WTC11 (cell line): ENCODE measurements at places on chromosomes 3 and 15. TPM values are rescaled to one million over a fixed set of nuclear protein-coding genes. Genes with fewer than 3 reads are reported as not detected.

DNA sequence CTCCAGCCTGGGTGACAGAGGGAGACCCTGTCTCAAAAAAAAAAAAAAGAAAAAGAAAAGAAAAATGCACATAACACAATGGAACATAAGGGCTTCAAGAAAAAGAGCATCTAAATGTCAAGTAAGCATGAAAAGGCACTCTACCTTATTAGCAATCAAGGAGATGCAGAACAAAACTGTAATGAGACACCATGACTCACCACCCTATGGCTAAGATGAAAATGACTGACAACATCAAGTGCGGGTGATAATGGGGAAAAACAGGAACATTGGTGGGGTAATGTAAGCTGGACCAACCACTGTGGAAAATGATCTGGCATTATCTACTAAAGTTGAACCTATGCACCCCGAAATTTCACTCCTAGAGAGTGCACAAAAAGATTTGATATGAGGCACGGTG, 19.6 kb upstream of the NSMCE3 start:
- H3K36me3 ChIP-seq, result no peaks in the 10 kb centered on the region
- no peaks in the 10 kb centered on the region for H3K27me3 ChIP-seq
- no peak overlapping the region for H3K4me3 ChIP-seq
- no peak for DNase-seq

DNA sequence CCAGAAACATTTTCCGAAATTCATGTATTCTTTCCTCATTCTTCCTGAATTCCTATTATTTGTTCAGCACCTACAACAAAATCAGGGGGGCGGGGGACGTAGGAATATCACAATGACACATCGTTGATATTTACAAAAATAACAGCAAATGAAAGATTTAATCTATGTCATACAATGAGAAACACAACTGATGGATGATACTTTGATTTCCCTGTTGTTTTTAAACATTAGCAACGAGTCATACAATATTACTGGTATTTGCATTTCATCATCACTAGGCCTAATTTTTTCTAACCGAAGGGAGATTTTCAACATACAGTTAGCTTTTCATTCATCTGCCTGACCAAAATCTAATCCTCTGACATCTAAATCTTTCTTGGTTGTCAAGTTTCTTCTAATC, 45.3 kb upstream of the INO80 start:
- no peak overlapping the region for H3K4me3 ChIP-seq
- no peaks in the 10 kb centered on the region for H3K4me1 ChIP-seq
- no peak overlapping the region for H3K27ac ChIP-seq
- H3K36me3 ChIP-seq, result no peaks in the 10 kb centered on the region

DNA sequence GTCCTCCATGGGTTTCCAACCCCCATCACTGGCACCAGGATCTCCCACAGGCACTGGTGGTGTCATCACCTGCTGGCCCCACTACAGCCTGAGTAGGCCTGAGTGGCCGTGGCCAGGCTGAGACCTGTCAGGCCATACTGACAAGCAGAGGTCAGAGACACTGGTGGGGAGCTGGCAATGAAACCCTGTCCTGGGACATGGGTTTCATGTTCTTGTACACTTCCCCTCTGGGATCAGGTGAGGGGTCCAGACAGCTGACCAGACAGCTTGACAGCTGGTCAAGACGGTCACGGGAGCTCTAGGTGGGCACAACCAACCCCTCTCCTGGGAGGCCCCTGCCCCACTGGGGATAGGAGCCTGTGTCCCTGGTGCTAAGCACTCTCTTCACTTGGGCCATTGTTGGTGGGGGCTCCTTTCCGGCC, 13.1 kb downstream of the ZBTB47 start:
- no peaks in the 10 kb centered on the region for H3K36me3 ChIP-seq
- peaks cover 8% of the 10 kb centered on the region for H3K4me1 ChIP-seq
- no peak overlapping the region for H3K27ac ChIP-seq
- H3K4me3 ChIP-seq, result no peak overlapping the region

DNA sequence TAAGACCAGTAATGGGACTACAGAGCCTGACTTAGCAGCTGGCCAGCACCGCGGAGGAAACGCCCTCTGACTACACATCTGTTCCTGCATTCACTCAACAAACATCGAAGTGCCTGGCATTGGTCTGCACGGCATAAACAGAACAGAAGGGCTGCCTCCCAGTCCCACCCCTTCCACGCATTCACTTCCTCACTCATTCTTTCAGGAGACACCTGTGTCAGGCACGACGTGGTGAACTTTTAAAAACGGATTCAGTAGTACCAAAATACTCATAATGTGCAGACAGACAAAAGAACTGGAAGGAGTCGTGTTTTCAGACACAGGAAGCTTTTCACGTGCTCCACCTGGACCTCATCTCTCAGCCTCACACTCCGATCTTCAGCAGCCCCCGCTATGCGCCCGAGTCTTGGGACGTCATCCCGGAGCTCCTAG, 123.3 kb downstream of the XXYLT1 start:
- H3K27ac ChIP-seq, result peak overlapping the region; percentile 38; the same call in 1 of the 2 replicates
- H3K4me1 ChIP-seq, result peaks cover 34% of the 10 kb centered on the region
- H3K27me3 ChIP-seq, result no peaks in the 10 kb centered on the region
- no peak for DNase-seq

DNA sequence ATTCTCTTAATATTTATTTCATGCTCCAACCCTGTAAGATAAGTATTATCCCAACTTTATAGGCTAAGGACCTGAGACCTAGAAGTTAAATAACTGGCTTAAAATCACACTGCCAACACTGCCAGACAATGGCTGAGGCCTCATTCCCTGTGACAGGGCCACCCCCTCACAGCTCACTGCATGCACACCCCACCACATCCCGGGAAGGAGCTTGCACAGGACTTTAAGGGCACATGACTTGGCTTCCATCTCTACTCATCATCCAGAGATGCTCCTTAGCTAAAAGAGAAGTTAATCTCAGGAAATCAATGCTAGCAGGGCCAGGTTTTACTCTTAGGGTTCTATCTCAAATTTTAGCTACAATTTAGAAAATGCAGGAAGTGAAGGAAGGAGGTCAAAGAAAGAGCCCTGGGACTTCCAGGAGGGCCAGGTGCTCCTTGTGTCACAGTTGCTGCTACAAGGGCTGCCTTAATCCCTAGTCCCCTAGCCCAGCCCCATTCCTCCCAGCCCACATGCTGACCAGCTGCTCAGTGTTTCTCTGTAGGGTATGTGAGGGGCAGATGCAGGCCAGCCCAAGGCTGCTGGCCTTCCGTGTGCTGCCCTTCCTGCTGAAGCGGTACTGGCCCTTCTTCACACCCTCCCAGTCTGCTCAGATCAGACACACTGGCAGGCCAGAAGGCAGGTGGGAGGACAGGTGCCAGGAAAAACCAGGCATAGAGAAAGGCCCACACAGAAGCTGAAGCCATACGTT, 53.5 kb downstream of the WWTR1 start:
- no peaks in the 10 kb centered on the region for H3K27me3 ChIP-seq
- H3K4me3 ChIP-seq, result no peak overlapping the region
- H3K4me1 ChIP-seq, result peaks cover 39% of the 10 kb centered on the region
- peak overlapping the region; percentile 55 for H3K27ac ChIP-seq
- DNase-seq, result peak; percentile 36

GRCh38 chr3:156256945-156257344, 136.6 kb downstream of the KCNAB1 start:
- H3K4me3 ChIP-seq, result no peak overlapping the region
- H3K27ac ChIP-seq, result no peak overlapping the region

DNA sequence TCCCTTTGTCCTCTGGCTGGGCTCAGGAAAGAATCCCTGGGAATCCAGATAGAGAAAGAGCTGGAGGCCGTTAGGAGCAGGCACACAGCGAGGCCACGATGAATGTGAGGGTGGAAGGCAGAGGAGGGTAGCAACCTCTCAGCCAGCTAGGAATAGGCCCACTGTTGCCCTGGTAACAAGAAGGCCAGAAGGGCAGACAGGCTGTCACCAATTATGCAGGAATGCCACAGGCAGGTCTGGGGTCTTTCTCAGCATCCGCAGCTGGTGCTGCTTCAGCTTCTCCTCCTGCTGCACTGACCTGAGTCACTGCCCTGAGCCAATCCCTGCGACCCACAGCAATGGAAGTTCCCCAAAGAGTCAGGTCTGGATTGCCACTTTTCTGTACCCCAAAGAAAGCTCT, 62.8 kb upstream of the C3orf80 start:
- peak; percentile 74 for DNase-seq
- no peaks in the 10 kb centered on the region for H3K27me3 ChIP-seq
- H3K4me3 ChIP-seq, result no peak overlapping the region
- H3K4me1 ChIP-seq, result peaks cover 36% of the 10 kb centered on the region
- H3K27ac ChIP-seq, result peak overlapping the region; percentile 51

- peaks cover 55% of the 10 kb centered on the region for H3K4me1 ChIP-seq
- no peak overlapping the region for H3K27ac ChIP-seq
- H3K4me3 ChIP-seq, result no peak overlapping the region
- peaks cover 15% of the 10 kb centered on the region for H3K36me3 ChIP-seq
These were observed 94.3 kb downstream of the AQP9 start for GRCh38 chr15:58232281-58233065.

DNA sequence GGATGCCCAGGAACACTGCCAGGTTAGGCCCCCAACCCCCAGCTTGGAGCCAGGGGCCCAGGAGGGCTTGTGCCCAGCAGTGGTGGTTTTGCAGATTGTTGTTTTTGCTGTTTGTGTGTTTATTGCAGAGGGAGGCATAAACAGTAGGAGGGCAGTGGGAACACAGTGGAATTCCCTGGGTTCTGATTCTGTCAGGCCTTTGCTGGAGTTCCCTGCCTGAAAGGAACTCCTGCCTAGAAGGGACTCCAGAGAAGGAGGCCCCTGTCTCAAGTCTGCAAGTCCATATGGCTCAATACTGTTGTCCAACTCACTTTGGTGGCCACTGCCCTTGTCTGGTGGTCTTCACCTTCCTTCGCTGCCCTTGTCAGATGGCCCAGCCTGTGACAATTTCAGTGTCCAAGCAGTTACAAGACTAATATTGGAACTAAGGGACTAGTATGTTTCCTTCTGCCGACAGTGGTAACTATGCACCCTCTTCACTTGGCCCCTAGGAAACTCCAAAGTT, 47.4 kb upstream of the RAB6B start:
- no peak overlapping the region for H3K4me3 ChIP-seq
- H3K27ac ChIP-seq, result no peak overlapping the region
- DNase-seq, result no peak
- H3K4me1 ChIP-seq, result peaks cover 13% of the 10 kb centered on the region

- H3K36me3 ChIP-seq, result no peaks in the 10 kb centered on the region
- no peak overlapping the region for H3K4me3 ChIP-seq
- DNase-seq, result peak; percentile 56
- H3K4me1 ChIP-seq, result no peaks in the 10 kb centered on the region
- H3K27me3 ChIP-seq, result no peaks in the 10 kb centered on the region
These were observed 46.5 kb upstream of the PDE8A start for GRCh38 chr15:84934942-84935729.

DNA sequence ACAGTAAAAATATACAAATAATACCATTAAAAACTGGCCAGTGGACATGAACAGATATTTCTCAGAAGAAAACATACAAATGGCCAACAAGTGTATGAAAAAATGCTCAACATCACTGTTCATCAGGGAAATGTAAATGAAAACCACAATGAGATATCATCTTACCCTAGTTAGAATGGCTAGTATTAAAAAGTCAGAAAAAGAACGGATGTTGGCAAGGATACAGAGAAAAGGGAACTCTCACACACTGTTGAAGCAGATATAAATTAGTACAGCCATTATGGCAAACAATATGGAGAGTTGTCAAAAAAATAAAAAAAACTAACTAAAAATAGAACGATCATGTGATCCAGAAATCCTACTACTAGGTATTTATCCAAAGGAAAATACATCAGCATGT, 222.7 kb upstream of the NAALADL2 start:
- peaks cover 6% of the 10 kb centered on the region; the same call in 1 of the 2 replicates for H3K4me1 ChIP-seq
- no peak overlapping the region for H3K27ac ChIP-seq
- no peak overlapping the region for H3K4me3 ChIP-seq
- DNase-seq, result no peak
- H3K27me3 ChIP-seq, result no peaks in the 10 kb centered on the region

TGM5 gene
- total RNA-seq, result not detected in 3 replicates

CORO2B gene
- total RNA-seq, result 3.5 to 4.9 TPM (median 3.6 TPM) in 3 replicates
